ENCODE measurements at places on chromosomes 13 and 19. TPM values are rescaled to one million over a fixed set of nuclear protein-coding genes. Genes with fewer than 3 reads are reported as not detected.

DNA sequence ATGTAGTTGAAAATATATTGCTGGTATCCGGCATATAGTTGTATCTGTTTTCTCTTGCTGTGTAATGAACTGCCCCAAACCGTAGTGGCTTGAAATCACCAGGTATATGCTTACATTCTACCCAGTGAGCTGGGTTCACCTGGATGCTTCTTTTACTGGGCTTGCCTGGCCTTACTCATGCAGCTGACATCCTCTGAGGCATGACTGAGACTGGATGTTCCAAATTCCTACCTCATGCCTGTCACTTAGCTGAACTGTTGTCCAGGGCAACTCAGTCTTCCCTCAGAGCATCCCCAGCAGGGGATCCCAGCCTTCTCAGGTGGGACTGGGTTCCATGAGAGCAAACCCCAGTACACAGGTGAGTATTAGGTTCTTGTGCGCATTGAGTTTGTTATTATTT is 66.8 kb downstream of the IFT88 start:
- DNase-seq = no peak
- no peaks in the 10 kb centered on the region for H3K36me3 ChIP-seq
- no peaks in the 10 kb centered on the region for H3K27me3 ChIP-seq
- no peak overlapping the region for H3K27ac ChIP-seq

GRCh38 chr19:334296-335071 is 10.1 kb downstream of the MIER2 start:
- no peaks in the 10 kb centered on the region for H3K27me3 ChIP-seq
- H3K4me3 ChIP-seq = no peak overlapping the region
- peaks cover 8% of the 10 kb centered on the region for H3K36me3 ChIP-seq
- DNase-seq = no peak

GRCh38 chr19:54622431-54622830 is 7.9 kb upstream of the LILRB1 start:
- H3K36me3 ChIP-seq = no peaks in the 10 kb centered on the region
- H3K4me3 ChIP-seq = no peak overlapping the region
- H3K27me3 ChIP-seq = no peaks in the 10 kb centered on the region
- DNase-seq = no peak
- H3K27ac ChIP-seq = no peak overlapping the region

DNA sequence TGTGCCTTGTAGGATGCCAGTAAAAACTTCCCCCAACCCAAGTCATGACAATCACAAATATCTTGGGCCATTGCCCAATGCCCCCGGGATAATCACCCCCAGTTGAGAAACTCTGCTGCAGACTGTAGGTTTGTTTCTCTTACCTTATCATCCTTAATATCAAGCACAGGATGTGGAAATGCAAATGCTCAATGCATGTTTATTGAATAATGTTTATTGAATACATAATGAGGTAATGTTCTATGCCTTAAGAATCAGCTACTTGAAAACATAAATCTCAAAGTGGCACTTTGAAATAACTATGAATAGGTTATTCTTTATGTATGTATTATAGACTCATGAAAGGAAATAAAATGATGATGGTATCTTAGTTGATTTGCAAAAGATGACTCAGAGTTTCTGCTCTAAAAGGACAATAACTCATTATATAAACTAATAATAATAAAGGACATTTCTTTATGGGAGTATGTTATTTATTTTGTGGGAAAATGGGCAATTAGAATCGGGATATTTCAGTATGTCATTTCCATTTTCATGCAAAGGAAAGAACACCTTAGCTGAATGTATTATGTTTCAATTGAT is 414.2 kb downstream of the EFNB2 start:
- DNase-seq = no peak
- no peak overlapping the region for H3K4me3 ChIP-seq
- H3K27ac ChIP-seq = no peak overlapping the region
- H3K36me3 ChIP-seq = no peaks in the 10 kb centered on the region

DNA sequence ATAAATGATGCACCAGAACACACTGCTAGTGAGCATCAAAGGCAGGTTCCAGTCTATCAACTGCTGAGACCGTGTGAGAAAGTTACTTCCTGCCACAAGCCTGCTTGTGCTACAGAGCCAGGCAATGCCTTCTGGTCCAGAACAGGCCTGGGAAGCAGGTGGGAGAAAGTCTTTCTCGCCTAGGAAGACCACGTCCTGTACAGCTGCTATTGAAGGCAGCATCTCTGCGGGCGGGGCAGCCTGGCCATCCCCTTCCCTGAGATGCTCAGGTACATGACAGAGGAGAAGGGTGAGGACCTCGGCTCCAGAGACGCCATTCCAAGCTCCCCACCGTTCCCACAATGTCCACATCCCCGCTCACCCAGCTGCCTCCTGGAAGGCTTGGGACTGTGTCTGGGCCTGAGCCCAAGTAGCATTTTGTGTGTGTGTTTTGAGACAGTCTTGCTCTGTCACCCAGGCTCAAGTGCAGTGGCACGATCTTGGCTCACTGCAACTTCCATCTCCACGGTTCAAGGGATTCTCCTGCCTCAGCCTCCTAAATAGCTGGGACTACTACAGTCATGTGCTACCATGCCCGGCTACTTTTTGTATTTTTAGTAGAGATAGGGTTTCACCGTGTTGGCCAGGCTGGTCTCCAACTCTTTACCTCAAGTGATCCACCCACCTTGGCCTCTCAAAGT is 3.4 kb downstream of the RFX1 start:
- no peaks in the 10 kb centered on the region for H3K4me1 ChIP-seq
- no peaks in the 10 kb centered on the region for H3K36me3 ChIP-seq
- H3K4me3 ChIP-seq = no peak overlapping the region
- DNase-seq = no peak
- no peaks in the 10 kb centered on the region for H3K27me3 ChIP-seq

The ETV2 gene
- total RNA-seq = 1.2 TPM

The RFXANK gene
- total RNA-seq = 44.2 TPM

GRCh38 chr13:71613066-71613745 is 253.8 kb downstream of the DACH1 start:
- no peak overlapping the region for H3K4me3 ChIP-seq
- H3K4me1 ChIP-seq = no peaks in the 10 kb centered on the region
- no peaks in the 10 kb centered on the region for H3K27me3 ChIP-seq
- no peaks in the 10 kb centered on the region for H3K36me3 ChIP-seq
- DNase-seq = no peak

The TM9SF2 gene
- total RNA-seq = 175 TPM

GRCh38 chr13:44652962-44653660 is 77.0 kb upstream of the TSC22D1 start:
- H3K36me3 ChIP-seq = no peaks in the 10 kb centered on the region
- no peak for DNase-seq
- H3K4me3 ChIP-seq = no peak overlapping the region
- no peaks in the 10 kb centered on the region for H3K4me1 ChIP-seq
- H3K27ac ChIP-seq = no peak overlapping the region
- H3K27me3 ChIP-seq = no peaks in the 10 kb centered on the region

GRCh38 chr13:33799950-33800592 is 17.9 kb upstream of the RFC3 start:
- no peaks in the 10 kb centered on the region for H3K36me3 ChIP-seq
- no peak overlapping the region for H3K27ac ChIP-seq
- no peak for DNase-seq
- no peaks in the 10 kb centered on the region for H3K4me1 ChIP-seq
- no peaks in the 10 kb centered on the region for H3K27me3 ChIP-seq
- no peak overlapping the region for H3K4me3 ChIP-seq

GRCh38 chr13:39777527-39778061 is 122.1 kb downstream of the COG6 start:
- H3K36me3 ChIP-seq = no peaks in the 10 kb centered on the region
- DNase-seq = no peak
- no peak overlapping the region for H3K27ac ChIP-seq
- H3K4me1 ChIP-seq = no peaks in the 10 kb centered on the region
- no peaks in the 10 kb centered on the region for H3K27me3 ChIP-seq

GRCh38 chr13:43223216-43223615 is 199.8 kb downstream of the DNAJC15 start:
- no peaks in the 10 kb centered on the region for H3K27me3 ChIP-seq

DNA sequence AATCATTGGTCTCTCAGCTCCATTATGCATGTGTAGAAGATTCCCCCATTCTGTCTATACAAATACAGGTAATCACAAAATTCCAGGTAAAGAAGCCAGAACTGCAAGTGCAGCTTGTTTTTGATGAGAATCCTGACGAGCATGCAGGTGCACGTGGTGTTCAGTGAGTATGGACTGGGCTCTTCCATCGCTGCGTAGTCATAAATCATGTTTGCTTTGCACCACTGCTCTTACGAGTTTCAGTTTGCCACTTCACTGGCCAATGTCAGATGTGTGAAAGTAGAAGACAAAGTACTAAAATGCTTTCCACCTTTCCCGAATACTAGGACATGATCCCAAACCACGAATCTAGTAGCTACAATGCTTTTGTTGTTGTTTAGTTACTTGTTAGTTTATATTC is 390.7 kb downstream of the LIG4 start:
- no peaks in the 10 kb centered on the region for H3K27me3 ChIP-seq
- no peaks in the 10 kb centered on the region for H3K36me3 ChIP-seq
- DNase-seq = no peak
- H3K4me3 ChIP-seq = no peak overlapping the region
- H3K27ac ChIP-seq = no peak overlapping the region

The FCGBP gene
- total RNA-seq = 42.4 TPM

The ELOF1 gene
- 57.5 TPM for total RNA-seq

DNA sequence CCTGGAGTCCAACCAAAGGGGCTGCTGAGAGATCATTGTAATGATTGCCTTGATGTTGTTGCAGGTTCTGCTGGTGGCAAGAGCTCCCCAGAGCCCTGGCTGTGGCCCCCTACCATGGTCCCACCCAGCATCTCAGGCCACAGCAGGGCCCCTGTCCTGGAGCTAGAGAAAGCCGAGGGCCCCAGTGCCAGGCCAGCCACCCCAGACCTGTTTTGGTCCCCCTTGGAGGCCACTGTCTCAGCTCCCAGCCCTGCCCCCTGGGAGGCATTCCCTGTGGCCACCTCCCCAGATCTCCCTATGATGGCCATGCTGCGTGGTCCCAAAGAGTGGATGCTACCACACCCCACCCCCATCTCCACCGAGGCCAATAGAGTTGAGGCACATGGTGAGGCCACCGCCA is 15.5 kb downstream of the NCAN start:
- no peak for DNase-seq
- no peaks in the 10 kb centered on the region for H3K36me3 ChIP-seq
- no peaks in the 10 kb centered on the region for H3K4me1 ChIP-seq
- H3K27me3 ChIP-seq = no peaks in the 10 kb centered on the region
- no peak overlapping the region for H3K4me3 ChIP-seq
- no peak overlapping the region for H3K27ac ChIP-seq

The DPF1 gene
- total RNA-seq = not detected

The APLP1 gene
- total RNA-seq = 3.6 TPM

The POLR1G gene
- 6.6 TPM for total RNA-seq

The NLRP5 gene
- not detected for total RNA-seq

The IL17D gene
- 1.5 TPM for total RNA-seq

GRCh38 chr13:107838588-107839161 is 376.7 kb downstream of the LIG4 start:
- H3K27ac ChIP-seq = no peak overlapping the region
- H3K4me1 ChIP-seq = no peaks in the 10 kb centered on the region

The ZNF616 gene
- 9.1 TPM for total RNA-seq

- H3K4me3 ChIP-seq = no peak overlapping the region
- H3K36me3 ChIP-seq = no peaks in the 10 kb centered on the region
- H3K4me1 ChIP-seq = no peaks in the 10 kb centered on the region
- DNase-seq = no peak
- no peaks in the 10 kb centered on the region for H3K27me3 ChIP-seq
- H3K27ac ChIP-seq = no peak overlapping the region
These were observed 128.8 kb downstream of the ZDHHC20 start for GRCh38 chr13:21330126-21330861.

DNA sequence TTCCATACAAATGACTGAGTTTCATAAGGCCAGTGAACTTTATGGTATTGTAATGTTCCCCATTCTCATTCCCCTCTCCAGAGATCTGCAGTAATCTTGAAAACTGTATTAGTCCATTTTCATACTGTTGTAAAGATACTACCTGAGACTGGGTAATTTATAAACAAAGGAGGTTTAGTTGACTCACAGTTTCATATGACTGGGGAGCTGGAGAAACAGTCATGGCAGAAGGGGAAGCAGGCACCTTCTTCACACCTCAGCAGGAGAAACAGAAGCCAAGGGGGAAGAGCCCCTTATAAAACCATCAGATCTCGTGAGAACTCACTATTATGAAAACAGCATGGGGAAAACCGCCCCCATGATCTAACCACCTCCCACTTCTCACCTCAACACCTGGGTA is 318.7 kb upstream of the KLF12 start:
- no peak for DNase-seq
- H3K27ac ChIP-seq = no peak overlapping the region
- no peak overlapping the region for H3K4me3 ChIP-seq
- no peaks in the 10 kb centered on the region for H3K36me3 ChIP-seq
- no peaks in the 10 kb centered on the region for H3K27me3 ChIP-seq

- H3K4me1 ChIP-seq = no peaks in the 10 kb centered on the region
- no peak overlapping the region for H3K27ac ChIP-seq
- H3K4me3 ChIP-seq = no peak overlapping the region
- H3K36me3 ChIP-seq = no peaks in the 10 kb centered on the region
These were observed 121.2 kb upstream of the MLNR start for GRCh38 chr13:49098771-49099512.

The YIF1B gene
- total RNA-seq = 71.9 TPM

DNA sequence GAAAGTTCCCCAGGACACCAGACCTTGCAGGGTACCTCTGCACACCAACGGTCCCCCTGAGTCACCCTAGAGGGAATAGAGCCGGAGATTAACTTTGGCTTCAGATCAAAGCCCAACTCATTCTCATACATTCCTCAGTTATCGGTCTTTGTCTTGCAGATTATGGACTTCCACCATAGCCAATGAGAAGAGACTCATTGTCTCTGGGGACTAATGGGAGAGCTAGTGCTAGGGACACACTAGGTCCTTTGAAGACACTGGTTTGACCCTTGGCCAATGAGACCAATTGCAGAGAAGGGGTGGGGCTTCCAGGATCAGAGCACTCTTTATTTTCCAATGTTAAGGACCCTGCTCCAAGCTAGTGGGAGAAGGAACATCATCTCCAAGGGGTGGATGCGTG is 6.1 kb downstream of the KLK7 start:
- H3K27ac ChIP-seq = no peak overlapping the region
- H3K36me3 ChIP-seq = no peaks in the 10 kb centered on the region
- no peaks in the 10 kb centered on the region for H3K4me1 ChIP-seq
- H3K4me3 ChIP-seq = no peak overlapping the region

DNA sequence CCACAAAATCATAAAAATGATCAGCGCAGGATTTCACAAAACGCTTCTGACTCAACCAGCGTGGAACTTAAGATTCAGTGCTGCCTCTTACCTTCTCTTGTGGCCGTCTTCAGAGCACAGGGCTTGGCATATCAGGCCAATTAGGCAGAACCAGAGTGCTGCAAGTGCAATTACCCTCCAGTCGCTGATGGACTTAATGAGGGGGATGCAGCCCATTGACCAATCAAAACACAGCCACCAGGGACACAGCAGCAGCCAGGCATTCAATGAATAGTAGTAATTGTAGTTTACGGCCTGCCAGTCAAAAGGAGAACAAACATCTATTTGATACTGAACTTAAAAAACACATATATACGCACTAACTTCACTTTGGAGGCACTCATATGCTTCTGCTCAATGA is 38.2 kb downstream of the TMTC4 start:
- H3K36me3 ChIP-seq = no peaks in the 10 kb centered on the region
- no peak overlapping the region for H3K27ac ChIP-seq
- no peak overlapping the region for H3K4me3 ChIP-seq
- no peaks in the 10 kb centered on the region for H3K27me3 ChIP-seq

The IGSF23 gene
- not detected for total RNA-seq

- no peak overlapping the region for H3K4me3 ChIP-seq
- H3K27me3 ChIP-seq = no peaks in the 10 kb centered on the region
- DNase-seq = no peak
These were observed 93.8 kb downstream of the CRYL1 start for GRCh38 chr13:20431687-20432384.

The ZNF726 gene
- total RNA-seq = 6.7 TPM

Data from prostate gland (tissue), 2 donors.